ENCODE measurements at places on chromosomes 4 and X. TPM values are rescaled to one million over a fixed set of nuclear protein-coding genes. Genes with fewer than 3 reads are reported as not detected.

The NKX6-1 gene
- total RNA-seq: not detected

The FAAH2 gene
- 0.16 TPM for total RNA-seq

The ASB5 gene
- not detected for total RNA-seq

The SYN1 gene
- total RNA-seq: under 0.01 TPM

The HSFX3 gene
- total RNA-seq: not detected

The POU3F4 gene
- not detected for total RNA-seq

The FAM149A gene
- total RNA-seq: 0.19 TPM

The CD38 gene
- total RNA-seq: 5.3 TPM

The XAGE2 gene
- not detected for total RNA-seq

The ARMCX2 gene
- total RNA-seq: 66.4 TPM

The BEX3 gene
- total RNA-seq: 284 TPM

The TLR10 gene
- not detected for total RNA-seq

The RASGEF1B gene
- 0.44 TPM for total RNA-seq

The REELD1 gene
- not detected for total RNA-seq

The BTK gene
- total RNA-seq: not detected

The NXF2B gene
- total RNA-seq: not detected

The RNF212 gene
- 0.32 TPM for total RNA-seq

The ALAS2 gene
- total RNA-seq: not detected

The TRIM75 gene
- not detected for total RNA-seq

The PAGE2 gene
- not detected for total RNA-seq

The TCEAL5 gene
- not detected for total RNA-seq

The ETDB gene
- not detected for total RNA-seq

The ESX1 gene
- total RNA-seq: not detected

The ZMYM3 gene
- 14.9 TPM for total RNA-seq

The UCP1 gene
- not detected for total RNA-seq

The KLHL34 gene
- total RNA-seq: not detected

The C4orf50 gene
- total RNA-seq: not detected

The FHIP1A gene
- total RNA-seq: 0.13 TPM

The KCNE5 gene
- total RNA-seq: under 0.01 TPM

The ANK2 gene
- 1.5 TPM for total RNA-seq

The HAND2 gene
- total RNA-seq: not detected

The ART3 gene
- total RNA-seq: not detected

The MAP7D2 gene
- 0.19 TPM for total RNA-seq

The VCX3B gene
- total RNA-seq: not detected

The CLDN22 gene
- total RNA-seq: not detected

Measured in bladder microvascular endothelial cell (primary cell).